ENCODE measurements at places on chromosomes 4 and X.

DNA sequence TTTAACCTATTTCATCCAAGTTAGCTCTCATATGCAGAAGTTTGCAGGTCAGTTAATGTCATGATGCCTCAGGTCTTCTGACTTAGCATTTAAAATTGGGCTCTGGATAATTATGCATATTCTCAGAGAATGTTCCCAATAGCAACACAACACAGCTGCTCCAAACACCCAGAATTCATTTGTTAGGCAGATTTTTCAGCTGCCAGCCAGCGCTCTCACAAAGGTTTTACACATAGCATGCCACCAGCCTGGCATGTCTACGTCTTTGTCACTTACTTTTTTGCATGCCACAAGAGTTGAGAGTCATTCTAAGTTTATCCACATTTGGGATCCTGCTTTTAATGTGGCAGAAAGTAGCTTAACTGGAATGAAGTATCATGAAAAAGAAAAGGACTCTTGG lies 84.8 kb downstream of the LIMCH1 start:
- no peak for DNase-seq

- peak; percentile 24 for DNase-seq
Measured at GRCh38 chr4:73450398-73451004, 14.5 kb downstream of the AFP start.

GRCh38 chr4:86557526-86557925 lies 36.6 kb upstream of the PTPN13 start:
- no peak for DNase-seq

DNA sequence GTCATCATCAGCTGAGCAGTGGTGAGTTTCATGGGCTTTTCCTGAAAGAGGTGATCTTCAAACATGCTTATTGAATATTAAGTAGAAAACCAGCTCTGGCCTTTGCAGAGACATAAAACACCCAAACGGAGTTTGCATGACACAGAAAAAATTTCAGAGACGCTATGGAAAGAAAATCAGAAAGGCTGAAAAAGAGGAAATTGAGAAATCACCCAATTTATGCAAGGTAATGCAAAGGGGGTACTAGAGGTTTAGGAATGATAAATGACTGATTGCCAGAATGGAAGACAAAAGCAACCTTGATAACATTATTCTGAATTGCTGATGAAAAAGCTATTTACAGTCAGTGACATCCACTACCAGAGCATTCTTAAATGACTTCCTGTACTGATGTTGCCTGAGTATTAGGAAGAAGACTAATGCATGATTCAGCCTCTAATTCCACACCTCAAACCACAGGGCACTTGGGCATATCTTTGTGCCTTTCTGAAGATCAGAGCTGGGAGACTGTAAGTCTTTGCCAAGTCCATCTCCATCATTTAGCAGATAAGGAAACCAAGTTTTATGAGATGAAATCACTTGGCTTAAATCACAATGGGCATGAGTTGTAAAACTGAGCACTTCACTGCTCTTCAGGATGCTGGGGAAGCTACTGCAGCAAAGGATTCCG lies 565.7 kb downstream of the PPARGC1A start:
- DNase-seq = no peak

- no peak for DNase-seq
Measured at GRCh38 chr4:164203476-164203875, 550.5 kb upstream of the SMIM31 start.

- DNase-seq = no peak
Measured at GRCh38 chrX:11449613-11450012, 156.4 kb downstream of the AMELX start.

DNA sequence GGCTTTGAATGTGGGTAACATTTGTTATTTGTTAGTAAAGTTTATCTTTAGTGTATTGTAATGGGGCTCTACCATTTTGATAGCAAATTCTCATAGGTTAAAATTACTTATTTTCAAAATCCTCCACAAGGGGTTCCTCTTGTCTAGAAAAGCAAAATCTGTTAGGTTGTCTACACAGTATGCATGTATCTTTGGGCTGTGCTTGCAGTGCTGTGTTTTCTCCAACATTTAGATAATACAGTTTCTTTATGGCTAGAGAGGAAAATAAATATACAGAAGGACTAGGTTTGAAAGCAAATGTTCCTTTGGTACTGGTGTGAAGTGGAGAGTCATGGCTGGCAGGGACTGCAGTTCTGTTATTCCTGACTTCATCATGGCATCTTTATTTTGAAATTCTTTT lies 40.3 kb downstream of the POLR2B start:
- no peak for DNase-seq

DNA sequence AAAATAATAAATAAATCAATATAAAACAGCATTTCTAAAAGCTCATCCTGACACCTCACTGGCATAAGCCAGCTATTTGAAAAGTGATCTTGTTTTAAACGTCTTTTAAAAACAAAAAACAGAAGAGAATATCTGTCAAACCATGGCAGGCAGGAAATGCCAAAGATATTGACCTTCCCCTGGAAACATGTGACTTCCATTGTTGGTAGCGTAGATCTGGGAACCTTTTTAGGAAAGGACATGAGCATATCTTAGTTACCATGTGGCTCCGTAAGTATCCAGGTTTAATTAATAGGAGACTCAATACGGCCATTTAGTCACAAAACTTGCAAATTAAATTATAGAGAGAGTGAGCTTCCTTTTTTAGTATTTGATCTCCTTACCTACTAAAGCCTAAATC lies 83.0 kb upstream of the KLHL4 start:
- DNase-seq = no peak

GRCh38 chr4:138437263-138437851 lies 195.2 kb upstream of the SLC7A11 start:
- DNase-seq = no peak

DNA sequence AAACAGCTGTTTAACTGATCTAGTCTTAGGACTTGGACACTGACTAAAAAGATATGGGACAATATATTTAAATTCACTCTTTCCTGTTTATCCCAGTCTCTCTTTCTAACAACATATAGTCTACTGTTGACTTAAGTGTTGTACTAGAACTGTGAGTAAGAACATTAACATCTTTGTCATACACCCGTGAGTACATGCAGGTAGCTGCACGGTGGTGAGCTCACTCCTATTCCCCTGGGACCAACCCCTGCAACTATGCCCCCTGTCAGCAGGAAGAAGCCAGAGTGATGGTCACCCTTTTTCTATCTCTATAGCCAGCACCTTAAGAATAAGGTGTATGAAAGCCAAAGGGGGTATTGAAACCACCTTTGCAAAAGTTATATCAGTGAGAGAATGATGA lies 17.6 kb downstream of the TBL1X start:
- no peak for DNase-seq

DNA sequence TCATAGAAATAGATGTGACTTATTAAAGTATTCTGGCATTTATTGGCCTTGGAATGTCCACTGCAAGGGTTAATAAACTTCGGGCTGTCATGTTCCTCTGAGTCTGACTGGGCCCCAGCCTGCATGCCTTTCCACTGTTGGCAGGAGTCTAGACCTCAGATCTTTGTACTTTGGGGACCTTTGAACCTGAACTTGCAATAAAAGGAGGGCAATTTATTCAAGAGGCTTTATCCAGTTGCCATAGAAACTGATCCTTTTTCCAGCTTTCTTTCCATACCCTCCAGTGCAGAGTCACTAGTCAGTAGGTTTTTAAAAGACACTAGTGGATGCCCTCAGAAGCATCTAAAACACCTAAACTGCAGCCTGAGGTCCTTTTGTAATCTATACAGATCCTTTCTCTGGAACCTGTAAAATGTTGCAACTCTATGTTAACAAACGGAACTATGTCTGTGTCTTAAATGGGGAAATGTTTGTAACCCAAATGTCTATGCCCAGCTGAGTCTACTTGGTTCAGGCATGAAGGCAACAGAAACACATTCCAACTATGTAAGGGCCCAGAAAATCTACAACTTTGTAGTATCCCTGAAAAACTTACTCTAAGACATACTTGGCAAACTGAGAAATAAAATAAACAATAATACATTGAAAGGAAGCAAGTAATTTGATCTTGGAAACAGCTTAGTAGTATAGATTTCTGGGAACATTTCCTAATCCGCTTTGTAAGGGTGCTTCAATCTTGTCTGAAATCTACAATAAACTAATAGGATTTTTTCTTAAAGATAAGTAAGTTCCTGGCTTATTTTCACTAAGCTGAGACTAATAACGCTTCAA lies 41.5 kb downstream of the SOWAHB start:
- no peak for DNase-seq

DNA sequence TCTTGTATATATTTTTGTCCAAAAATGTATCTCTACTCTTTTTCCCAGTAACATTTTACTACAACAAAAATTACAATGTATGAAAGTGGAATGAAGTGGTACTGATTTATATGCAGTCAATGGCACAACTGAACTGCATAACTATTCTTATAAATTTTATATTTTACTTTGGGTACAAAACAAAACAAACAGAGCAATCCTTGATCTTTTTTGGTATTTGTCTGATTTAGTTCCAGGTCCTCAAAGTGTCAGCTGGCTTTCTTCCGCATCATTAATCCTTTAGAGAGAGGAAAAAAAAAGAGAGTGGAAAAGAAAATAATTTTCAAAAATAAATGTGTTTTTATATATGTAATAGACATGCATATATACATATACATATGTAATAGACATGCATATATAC lies 252.4 kb upstream of the SLIT2 start:
- no peak for DNase-seq

Measured in WERI-Rb-1 (cell line).